ENCODE measurements at places on chromosomes 6 and 20.

- DNase-seq = peak; percentile 31
These were observed 27.4 kb downstream of the MGME1 start for GRCh38 chr20:17995967-17996819.

DNA sequence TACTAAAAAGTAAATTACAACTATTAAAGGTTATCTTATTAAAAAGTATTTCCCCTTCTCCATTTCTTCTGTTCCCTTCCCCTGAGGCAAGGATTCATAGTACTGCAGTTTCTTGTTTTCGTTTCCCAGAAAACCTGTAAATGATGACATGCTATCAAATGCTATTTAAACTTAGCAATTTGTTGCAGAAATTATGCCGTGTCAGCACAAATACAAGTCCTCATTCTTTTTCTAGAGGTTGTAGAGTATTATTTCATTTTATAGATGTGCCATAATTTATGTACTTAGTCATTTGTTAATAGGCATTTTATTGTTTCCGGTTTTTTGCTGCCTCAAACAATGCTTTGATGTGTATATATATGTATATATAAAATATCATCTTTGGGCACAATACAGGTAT lies 268.4 kb downstream of the PLCB1 start:
- DNase-seq = no peak

- no peak for DNase-seq
These were observed 92.7 kb downstream of the PREX1 start for GRCh38 chr20:48735112-48735511.

- DNase-seq = no peak
These were observed 9.2 kb downstream of the SCGN start for GRCh38 chr6:25661129-25661779.

GRCh38 chr6:6858533-6858982 lies 249.2 kb upstream of the RREB1 start:
- no peak for DNase-seq

DNA sequence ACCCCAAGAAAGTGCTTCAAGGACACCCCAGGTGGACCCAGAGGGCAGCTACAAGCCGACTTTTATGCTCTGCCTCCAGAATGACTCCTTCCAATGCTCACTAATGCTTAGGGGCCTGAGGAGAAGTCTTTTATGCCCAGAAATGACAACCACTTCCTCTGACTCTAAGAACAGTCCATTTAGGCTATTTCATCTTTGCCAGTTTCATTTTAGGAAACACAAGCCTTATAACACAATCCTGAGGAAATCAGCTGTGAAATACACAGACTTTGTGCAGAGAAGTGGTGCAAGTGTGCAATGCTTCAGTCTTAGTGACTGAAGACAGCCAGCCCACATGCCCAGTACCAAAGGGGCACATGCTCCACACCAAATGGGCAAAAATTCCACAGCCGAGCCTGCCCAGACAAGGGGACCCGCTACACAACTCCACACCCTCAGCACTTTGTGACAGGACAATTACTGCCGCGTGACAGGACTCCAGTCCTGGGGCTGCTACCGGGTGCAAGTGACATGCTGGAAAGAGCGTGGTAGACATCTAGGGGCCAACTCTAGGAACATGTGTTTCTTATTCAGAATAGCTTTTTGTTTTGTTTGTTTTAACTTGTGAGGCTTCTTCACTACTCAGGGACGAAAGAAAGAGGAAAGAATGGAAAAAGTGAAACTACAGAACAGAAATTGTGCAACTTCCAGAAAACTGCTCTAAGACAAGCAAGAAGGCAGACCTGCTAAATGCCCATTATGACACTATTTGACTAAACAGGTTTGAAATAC lies 28.2 kb upstream of the PLAGL1 start:
- DNase-seq = no peak

DNA sequence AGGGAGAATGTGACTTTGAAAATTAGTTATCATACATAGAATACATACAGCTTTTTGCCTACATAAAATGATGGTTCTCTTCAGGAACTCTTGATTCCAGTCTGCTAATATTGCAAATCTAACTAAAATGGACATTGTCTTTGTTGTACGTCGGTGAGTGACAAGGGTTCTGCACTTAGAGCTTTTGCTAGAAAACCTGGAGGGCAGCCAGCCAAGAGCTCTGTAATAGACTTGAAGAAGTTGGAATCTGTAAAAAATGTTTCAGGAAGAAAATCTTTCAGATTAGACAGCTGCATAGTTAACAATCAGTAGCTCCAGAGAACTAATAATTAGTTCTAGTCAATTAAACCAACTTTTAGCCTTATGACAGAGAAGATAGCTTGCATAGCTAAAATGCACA lies 138.3 kb downstream of the FLRT3 start:
- no peak for DNase-seq

GRCh38 chr20:41131594-41132387 lies 5.6 kb upstream of the PLCG1 start:
- no peak for DNase-seq

GRCh38 chr6:118367314-118367713 lies 180.8 kb upstream of the PLN start:
- DNase-seq = no peak

DNA sequence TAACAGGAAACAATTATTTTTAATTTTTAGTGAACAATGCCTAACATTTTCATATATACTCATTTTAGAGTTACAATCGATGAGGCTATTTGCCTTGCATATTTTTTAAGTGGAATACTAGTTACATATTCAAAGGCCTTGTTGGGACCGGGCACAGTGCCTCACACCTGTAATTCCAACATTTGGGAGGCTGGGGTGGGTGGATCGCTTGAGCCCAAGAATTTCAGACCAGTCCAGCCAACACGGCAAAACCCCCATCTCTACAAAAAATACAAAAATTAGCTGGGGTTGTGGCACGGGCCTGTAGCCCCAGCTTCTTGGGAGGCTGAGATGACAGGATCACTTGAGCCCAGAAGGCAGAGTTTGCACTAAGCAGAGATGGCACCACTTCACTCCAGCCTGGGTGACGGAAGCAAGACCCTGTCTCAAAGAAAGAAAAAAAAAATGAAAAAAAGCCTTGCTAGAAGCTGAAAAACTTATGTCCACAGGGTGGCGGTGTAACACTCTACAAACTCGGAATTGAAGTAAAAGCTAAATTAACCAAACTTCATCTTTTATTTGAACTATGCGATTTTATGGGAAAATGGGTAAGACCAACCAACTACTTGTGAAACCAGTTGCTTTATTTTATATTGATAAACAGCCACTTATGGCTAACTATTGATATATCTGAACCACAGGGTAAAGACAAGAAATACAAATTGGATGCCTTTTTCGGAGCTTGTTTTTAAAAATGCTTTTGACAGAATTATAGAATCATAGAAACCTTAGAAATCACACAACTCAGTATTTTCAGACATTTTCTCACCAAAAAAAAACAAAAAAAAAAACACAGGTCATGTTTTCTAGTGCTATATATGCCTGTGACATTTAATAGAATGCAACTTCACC lies 24.1 kb upstream of the ROS1 start:
- peak; percentile 22 for DNase-seq

DNA sequence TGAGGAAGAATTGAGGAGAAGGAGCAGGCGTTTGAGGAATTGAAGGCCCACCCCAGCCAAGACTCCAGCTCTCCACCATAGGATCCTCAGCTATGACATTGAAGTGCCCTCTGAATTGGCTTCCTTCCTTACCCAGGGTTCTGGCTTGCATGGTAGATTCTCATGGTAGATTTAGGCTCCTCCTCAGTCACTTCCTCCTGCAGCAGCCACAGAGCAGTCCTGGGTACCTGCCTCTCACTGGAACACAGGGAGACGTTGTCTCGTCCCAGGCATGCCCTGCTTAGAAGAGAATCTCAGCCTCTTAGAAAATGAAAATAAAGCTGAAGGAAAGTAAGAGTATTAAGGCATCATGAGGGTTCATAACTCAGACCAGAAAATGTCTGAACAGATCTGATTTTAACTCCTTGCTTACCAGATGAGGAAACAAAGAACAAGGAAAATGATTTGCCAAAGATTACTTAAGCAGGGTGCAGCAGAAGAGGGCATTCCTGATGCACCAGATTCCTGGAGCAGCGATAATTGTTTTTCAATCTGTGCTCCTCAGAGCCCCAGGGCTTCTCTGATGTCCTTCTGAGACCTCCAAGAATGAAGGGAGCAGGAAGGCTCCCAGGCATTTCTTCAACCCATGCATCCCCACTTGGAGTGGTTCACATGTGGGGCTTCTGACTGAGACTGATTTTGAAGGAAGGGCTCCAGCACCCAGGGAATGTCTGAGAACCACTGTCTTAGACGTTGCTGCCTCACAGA lies 219.8 kb downstream of the HIVEP2 start:
- no peak for DNase-seq

DNA sequence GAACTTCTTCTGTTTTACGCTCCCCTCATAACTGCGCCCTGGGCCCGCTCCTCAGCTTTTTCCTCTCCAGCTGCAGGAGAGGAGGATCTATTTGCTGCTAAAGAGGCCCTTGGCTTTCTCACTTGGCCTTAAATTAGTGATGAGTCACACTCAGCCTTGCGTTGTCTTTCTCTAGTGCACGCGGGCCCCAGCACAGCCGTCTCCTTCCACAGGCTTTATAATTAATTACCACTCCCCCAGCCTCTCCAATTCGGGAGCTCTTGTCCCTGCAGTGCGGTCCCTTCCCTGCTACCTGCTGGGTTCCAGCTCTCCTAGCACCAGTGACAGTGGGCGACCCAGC lies 25.2 kb downstream of the PACSIN1 start:
- no peak for DNase-seq

GRCh38 chr20:18637224-18637623 lies 49.4 kb downstream of the DTD1 start:
- no peak for DNase-seq

DNA sequence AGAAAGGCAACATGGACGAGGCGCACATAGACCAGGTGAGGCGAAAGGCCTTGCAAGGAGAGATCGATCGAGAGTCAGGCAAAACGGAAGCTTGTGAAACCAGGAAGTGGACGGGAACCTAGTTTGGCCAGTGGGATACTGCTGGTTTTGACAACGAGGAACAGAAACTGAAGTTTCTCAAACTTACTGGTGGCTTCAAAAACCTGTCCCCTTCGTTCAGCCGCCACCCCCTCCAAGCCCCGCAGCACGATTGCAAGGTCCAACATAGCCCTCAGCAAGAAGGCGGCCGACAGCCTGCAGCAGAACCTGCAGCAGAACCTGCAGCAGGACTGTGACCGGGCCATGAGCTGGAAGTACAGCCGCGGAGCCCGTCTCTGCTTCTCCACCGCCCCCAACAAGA lies 238.0 kb downstream of the KHDC1L start:
- DNase-seq = no peak

DNA sequence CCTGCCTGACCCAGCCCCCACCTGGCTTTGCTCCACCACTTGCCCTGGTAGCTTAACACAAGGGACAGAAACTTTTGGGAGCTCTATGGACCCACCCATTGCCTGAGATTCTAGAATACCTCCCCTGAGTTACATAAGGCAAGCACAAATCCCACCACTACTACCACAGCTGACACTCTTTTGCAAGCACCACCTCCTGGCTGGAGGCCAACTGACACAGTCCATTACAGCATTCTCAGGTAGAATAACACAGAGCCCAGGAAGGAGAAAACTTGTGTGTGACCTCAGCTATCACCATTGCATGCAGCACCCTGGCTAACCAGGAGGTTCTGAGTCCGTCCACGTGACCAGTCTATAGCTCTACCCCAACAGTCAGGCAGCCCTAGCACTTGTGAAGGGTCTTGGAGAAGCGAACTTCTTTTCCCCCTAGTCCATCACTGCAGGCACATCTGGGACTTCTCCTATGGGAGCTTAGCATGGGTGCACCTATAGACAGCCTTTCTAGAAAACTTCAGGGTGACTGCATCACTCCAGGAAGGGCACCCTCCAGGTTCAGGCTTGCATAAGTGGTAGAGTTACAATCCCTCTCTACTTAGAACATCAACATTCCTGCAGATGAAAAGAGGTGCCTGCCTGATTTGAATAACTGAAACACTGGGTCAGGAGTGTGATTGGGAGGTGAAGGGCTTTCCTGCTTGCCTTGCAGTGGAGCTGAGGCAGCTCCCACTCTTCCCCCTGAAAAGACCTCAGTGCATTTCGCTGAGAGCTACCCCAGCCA lies 30.1 kb downstream of the CITED2 start:
- DNase-seq = no peak

DNA sequence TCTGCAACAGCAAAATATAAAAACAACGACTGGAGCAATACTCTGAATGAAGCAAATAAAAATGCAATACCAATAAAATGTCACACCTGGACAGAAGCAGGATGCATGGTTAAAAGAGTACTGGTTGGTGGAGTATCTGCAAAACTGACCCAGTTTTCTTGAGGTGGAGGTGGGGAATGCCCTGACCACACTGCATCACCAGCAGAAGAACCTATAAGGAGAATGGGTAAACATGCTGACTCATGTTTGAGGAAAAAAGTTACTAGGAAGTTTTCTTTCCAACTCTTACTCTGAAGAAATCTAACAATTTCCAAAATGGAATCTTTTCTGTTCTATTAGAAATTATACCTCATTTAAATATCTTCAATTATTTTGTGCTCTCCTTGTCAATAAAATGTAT lies 43.6 kb downstream of the REPS1 start:
- DNase-seq = no peak

GRCh38 chr20:8953300-8953699 lies 115.6 kb upstream of the PLCB4 start:
- DNase-seq = no peak

DNA sequence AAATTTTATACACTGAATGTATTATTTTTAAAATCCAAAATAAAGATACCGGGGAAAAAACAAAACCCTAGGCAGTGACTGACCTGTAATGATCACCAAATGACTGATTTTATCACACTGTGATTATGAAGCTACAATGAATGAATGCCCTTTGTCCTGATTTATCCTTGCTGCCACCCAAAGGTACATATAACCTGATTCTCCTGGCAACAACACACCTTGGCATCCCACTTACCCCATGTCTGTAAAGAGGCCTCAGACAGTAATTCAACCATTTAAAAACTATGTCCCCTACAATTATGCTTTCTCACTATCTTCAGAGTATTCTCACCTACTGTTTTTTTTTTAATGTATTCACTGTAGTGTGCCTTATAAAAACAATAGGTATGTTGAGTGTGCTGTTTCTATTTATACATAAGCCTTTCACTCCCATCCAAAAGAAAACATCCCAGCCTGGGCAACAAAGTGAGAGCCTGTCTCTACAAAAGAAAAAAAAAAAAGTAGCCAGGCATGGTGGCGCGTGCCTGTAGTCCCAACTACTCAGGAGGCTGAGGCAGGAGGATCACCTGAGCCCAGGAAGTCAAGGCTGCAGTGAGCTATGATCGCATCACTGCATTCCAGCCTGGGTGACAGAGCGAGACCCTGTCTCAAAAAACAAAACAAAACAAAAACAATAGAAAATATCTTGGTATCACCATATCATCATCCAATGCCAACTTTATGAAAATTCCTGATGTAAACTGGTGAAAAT lies 21.7 kb downstream of the B4GALT5 start:
- no peak for DNase-seq

DNA sequence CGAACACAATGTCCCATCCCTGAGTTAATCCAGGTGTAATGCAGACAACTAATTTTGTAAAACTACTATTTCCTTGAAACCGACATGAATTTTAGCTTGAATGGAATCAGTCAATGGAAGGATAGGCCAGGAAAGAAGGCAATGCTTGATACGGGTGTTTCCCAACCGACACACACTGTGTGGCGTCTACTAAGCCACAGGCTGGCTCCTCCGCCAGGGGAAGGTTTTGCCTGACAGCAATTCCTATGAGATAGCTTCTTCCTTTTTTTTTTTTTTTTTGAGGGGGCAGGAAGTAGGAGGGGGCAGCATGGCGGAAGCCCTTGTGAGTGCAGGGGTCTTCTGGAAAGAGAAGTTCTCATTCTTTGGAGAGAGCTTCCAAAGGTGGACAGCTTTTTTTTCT lies 12.0 kb upstream of the LAMA4 start:
- DNase-seq = no peak
